Renal cortical epithelial cell (primary cell): ENCODE measurements at places on chromosomes 7 and 10.

GRCh38 chr10:1687190-1687589 lies 50.1 kb downstream of the ADARB2 start:
- no peak for DNase-seq

- DNase-seq, result no peak
Measured at GRCh38 chr7:69002416-69002815, 595.9 kb upstream of the AUTS2 start.

DNA sequence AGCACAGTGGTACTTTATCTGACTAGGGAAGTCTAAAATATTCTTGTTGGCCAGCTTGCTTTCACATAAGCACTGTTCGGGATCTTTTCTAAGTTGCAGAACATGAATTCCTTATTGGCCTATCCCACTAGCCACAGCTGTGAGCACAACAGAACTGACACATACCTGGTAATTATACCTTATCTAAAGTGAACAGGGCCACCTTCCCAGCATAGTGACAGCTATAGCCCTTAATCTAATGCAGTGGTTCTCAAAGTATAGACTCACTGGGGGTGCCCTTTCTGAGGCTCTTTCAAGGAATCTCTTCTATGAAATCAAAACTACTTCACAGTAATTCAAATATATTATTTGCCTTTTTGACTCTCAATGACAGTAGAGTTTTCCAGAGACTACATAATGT lies 184.7 kb upstream of the KAT6B start:
- no peak for DNase-seq

- DNase-seq, result no peak
Measured at GRCh38 chr7:4700577-4701235, 18.6 kb downstream of the FOXK1 start.

- no peak for DNase-seq
Measured at GRCh38 chr10:131693766-131694165, 207.0 kb upstream of the PPP2R2D start.

- DNase-seq, result peak; percentile 85
Measured at GRCh38 chr10:88499569-88500470, 83.3 kb downstream of the RNLS start.

- DNase-seq, result no peak
Measured at GRCh38 chr10:80410578-80411145, 2.3 kb downstream of the PRXL2A start.

DNA sequence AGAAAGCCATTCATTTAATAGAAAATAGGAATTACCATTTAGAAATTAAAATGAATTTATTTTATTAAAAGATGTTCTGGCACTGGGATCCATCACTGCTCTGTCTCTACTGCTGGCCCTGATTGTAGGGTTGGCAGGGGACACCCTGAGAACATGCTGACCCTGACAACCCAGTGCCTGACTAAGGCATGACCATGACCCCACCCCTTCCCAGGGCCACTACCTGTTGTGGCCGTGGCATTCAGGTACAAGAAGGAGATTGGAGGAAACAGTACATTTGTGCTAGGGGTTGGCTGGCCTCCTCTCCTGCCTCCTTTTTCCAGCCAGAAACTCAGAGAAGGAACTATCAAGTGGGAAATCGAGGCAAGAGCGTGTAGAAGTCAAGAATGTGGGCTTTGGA lies 197.0 kb upstream of the ZMIZ1 start:
- DNase-seq, result no peak

GRCh38 chr10:6071181-6072175 lies 9.3 kb upstream of the IL2RA start:
- no peak for DNase-seq

- peak; percentile 49 for DNase-seq
Measured at GRCh38 chr10:87000491-87000890, 19.6 kb upstream of the FAM25A start.

GRCh38 chr10:75655791-75656451 lies 224.5 kb downstream of the LRMDA start:
- DNase-seq, result peak; percentile 49

DNA sequence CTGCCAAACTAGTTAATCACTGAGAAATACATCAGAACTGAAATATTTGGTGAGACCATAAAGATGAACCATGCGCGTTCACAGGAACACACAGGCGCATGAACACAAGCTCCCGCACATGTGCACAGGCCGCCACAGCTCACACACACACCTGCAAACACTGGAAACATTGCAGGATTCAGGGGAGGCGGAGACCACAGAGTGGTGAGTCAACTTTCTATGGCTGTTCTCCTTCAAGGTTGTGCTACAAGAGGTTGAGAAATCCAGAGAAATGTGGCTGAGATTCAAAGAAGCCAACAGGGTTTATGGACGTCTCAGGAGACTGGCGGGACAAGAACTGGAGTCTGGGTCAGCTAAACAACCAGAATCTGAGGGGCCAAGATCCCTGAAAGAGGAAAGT lies 17.8 kb downstream of the ESYT2 start:
- DNase-seq, result peak; percentile 92

GRCh38 chr7:37095122-37095521 lies 353.5 kb downstream of the ELMO1 start:
- no peak for DNase-seq

GRCh38 chr7:43522406-43523156 lies 60.3 kb upstream of the STK17A start:
- peak; percentile 46 for DNase-seq

DNA sequence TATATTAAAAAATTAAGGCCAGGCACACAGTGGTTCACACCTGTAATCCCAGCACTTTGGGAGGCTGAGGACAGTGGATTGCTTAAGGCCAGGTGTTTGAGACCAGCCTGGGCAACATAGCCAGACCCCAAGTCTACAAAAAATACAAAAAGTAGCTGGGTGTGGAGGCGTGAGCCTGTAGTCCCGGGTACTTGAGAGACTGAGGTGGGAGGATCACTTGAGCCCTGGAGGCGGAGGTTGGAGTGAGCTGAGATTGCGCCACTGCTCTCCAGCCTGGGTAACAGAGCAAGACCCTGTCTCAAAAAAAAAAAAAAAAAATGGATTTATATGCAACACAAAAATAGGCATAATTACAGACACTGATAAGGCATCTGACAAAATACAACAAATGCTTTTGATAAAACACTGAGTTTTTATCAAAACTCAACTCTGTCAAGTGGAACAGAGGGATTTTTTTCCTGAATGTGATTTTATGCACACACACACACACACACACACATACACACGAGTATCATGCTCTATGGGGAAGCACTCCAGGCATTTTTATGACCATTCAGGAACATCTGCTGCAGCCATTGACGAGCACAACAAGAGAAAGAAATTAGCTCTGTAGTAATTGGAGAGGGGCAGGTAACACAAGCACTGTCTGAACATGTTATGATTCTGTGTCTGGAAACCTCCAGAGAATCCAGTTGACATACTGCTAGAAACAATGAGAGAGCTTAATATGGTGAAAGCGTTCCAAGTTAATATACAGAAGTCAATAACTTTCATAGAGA lies 193.1 kb downstream of the WDR37 start:
- DNase-seq, result no peak

GRCh38 chr7:95963446-95963990 lies 191.2 kb downstream of the DYNC1I1 start:
- no peak for DNase-seq

DNA sequence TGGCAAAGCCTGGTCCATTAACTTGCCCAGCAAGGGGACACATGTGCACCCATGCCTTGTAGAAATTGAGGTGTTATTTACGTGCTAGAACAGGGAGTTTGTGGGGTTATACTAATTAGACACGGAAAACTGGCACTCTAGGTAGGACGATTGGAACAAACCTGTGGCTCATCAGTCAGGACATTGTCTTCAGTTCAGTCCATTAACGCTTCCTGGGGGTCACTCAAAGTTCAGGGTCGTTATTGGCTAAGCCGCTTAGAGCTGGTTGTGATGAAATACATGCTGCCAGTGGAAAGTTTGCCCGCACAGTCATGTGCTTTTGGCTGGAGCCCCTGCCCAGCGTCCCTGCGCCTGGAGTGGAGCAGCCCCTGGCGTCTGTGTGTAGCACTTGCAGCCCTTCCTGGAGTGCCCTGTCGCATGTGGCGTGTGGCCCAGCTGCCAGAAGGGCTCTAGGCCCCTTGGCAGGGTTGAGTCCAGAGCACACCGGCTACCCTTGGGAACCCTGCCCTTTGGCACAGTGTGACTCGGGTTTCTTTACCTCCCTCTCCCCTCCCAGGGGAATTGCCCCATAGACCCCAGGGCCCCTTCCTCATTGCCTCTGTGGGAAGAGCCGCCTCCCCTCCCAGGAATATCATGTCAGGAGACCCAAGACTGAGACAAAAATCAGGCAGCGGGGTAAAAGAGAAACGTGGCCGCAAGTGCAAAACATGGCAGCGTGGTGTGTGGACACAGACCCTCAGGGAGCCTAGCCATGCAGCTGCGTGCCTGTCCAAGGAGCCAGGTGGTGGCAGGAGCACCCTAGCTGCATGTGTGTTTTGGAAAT lies 9.8 kb downstream of the ZNF775 start:
- DNase-seq, result peak; percentile 75

- no peak for DNase-seq
Measured at GRCh38 chr10:12181065-12181775, 14.5 kb downstream of the NUDT5 start.

DNA sequence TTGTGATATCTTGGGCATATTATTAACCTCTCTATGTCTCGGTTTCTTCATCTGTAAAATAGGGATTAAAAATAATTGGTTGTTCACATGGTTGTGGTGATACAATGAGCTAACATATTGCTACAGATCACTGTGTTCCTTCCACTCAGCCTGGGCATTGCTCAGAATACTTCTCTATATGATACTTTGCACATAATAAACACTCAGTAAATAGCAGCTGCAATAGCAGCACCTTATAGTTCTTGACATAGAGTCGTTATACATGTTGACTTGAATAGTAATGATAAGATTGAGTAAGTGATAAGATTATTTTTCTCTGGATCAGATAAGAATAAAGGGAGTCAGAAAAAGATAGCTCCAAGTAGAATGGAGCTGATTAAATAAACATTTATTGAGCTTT lies 42.3 kb downstream of the PTTG1IP2 start:
- no peak for DNase-seq

GRCh38 chr10:125694883-125695282 lies 11.9 kb upstream of the TEX36 start:
- DNase-seq, result peak; percentile 44

DNA sequence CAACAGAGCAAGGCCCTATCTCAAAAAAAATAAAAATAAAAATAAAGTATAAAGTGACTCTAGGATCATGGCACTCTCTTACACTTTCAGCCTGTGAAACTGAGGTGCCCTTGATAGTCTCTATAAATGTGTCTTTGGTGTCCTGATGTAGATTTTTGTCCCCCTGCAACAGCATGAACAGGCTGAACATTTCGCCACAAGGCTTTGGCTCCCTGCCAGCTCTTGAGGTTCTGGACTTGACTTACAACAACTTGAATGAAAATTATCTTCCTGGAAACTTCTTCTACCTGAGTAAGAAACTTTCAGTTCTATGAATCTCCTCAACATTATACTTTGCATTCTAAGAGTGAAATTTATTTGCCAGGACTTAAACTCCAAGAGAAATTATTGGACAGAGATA lies 48.1 kb upstream of the BMS1 start:
- DNase-seq, result no peak

- peak; percentile 96 for DNase-seq
Measured at GRCh38 chr10:120460776-120461175, 3.7 kb downstream of the PLPP4 start.

- no peak for DNase-seq
Measured at GRCh38 chr10:124198125-124198501, 104.7 kb upstream of the CHST15 start.

DNA sequence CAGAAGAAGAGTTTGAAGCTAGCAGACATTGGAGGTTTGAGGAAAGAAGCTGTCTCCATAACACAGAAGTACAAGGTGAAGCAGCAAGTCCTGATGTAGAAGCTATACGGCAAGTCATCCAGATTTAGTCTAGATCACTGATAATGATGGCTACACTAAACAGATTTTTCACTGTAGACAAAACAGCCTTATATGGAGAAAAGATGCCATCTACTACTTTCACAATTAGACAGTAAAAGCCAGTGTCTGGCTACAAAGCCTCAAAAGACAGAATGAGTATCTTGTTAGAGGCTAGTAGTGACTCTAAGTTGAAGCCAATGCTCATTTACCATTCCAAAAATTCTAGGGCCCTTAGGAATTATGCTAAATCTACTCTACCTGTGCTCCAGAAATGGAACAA lies 85.1 kb downstream of the SNX13 start:
- DNase-seq, result no peak

DNA sequence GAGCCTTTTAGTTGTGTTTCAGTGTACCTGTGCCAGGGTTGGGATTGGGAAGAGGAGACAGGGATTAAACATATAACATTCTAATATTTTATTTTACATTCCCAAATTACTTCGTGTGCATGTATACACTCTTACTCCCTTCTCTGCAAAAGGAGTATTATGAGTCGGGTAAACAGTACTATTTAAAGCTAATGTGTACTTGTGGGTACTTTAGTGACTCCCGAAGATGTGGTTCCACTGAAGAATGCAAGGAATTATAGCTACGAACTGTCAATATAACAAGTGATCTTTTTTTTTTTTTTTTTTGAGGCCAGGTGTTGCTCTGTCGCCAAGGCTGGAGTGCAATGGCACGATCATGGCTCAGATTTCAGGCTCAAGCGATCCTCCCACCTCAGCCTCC lies 122.6 kb upstream of the RPA3 start:
- no peak for DNase-seq

GRCh38 chr10:35451151-35452016 lies 115.1 kb downstream of the CCNY start:
- DNase-seq, result no peak

DNA sequence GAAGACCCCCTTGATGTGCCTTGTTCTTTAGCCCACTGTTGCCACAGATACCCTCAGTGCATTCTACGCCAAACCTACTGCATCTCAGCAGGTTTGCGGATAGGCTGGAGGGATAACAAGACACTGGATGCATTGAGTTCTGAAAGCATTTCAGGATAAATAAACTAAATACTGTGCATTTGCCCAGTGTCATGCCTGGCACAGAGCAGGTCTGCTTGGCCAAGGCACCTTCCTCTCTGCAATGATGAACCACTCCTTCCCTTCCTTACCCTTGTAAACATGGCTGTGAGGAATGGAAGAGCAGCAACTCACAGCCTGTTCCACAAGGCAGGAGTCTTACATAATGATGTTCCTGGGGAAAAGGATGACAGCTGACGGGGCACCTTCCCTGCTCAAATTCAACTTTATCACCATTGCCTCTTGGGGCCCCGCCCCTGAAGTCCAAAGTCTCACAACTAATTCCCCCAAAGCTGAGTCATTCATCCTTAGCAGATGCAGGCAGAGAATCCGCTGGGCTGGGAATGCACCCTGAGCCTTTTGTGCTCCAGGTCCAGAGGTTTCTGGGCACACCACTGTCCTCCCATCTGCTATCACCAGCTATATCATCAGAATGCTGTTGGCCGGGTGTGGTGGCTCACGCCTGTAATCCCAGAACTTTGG lies 11.6 kb downstream of the DDX56 start:
- peak; percentile 75 for DNase-seq

- no peak for DNase-seq
Measured at GRCh38 chr7:98090116-98090515, 16.5 kb upstream of the LMTK2 start.

DNA sequence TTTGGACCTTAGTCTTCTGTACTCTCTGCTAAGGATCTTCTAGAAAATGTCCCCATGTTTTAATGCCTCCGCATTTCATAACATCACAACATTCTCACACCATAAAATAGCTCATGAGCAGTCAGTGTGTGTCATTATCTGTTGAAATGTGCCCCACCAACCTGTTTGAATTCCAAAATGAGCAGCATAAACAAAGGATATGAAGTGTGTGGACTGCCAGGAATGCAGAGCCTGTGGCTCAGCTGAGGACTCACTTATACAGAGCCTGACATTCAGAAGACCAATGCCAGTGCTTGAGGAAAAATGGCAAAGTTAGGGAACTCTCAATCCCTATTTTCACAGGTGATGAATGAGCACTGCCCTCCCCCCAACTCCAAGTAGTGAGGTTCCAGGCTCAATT lies 621.4 kb downstream of the POM121L12 start:
- DNase-seq, result peak; percentile 14

GRCh38 chr7:83065714-83066113 lies 97.0 kb downstream of the PCLO start:
- peak; percentile 41 for DNase-seq
